ENCODE measurements at places on chromosomes 6 and 20. TPM values are rescaled to one million over a fixed set of nuclear protein-coding genes. Genes with fewer than 3 reads are reported as not detected.

FOXQ1 gene
- total RNA-seq = 4.8 TPM

LAMP5 gene
- not detected for total RNA-seq

PTK6 gene
- 2.8 TPM for total RNA-seq

RAET1E gene
- total RNA-seq = 2.7 TPM

TINAG gene
- total RNA-seq = not detected

DNAH8 gene
- not detected for total RNA-seq

CRISP3 gene
- total RNA-seq = not detected

C6orf163 gene
- 0.44 TPM for total RNA-seq

BCAS1 gene
- 0.42 TPM for total RNA-seq

SLX4IP gene
- 2.8 TPM for total RNA-seq

C2 gene
- total RNA-seq = not detected

RIPK1 gene
- 12.3 TPM for total RNA-seq

CLDN20 gene
- not detected for total RNA-seq

TRAPPC3L gene
- not detected for total RNA-seq

MRPL18 gene
- total RNA-seq = 83.7 TPM

MACROD2 gene
- 1.4 TPM for total RNA-seq

NR2E1 gene
- total RNA-seq = 0.09 TPM

HMGN4 gene
- 60.1 TPM for total RNA-seq

LY6G6C gene
- 0.42 TPM for total RNA-seq

OPRL1 gene
- total RNA-seq = 0.98 TPM

NKX2-2 gene
- total RNA-seq = not detected

GLYATL3 gene
- not detected for total RNA-seq

EEF1A2 gene
- total RNA-seq = 154 TPM

RIPOR2 gene
- 0.26 TPM for total RNA-seq

TMEM244 gene
- total RNA-seq = not detected

BCAS4 gene
- 24.8 TPM for total RNA-seq

GSTA5 gene
- total RNA-seq = not detected

WFDC2 gene
- total RNA-seq = not detected

SOX12 gene
- 33.9 TPM for total RNA-seq

KHDC1L gene
- total RNA-seq = 0.32 TPM

GPR6 gene
- not detected for total RNA-seq

PRSS16 gene
- 4.0 TPM for total RNA-seq

TRIM10 gene
- not detected for total RNA-seq

TNXB gene
- total RNA-seq = 0.57 TPM

FOXC1 gene
- total RNA-seq = 8.2 TPM

MYMX gene
- total RNA-seq = not detected

CYB5R4 gene
- 24.7 TPM for total RNA-seq

TPBG gene
- 47.3 TPM for total RNA-seq

ZNF391 gene
- 0.35 TPM for total RNA-seq

TCP11 gene
- not detected for total RNA-seq

C6orf58 gene
- not detected for total RNA-seq

TMEM74B gene
- total RNA-seq = 3.4 TPM

ARMH2 gene
- not detected for total RNA-seq

SPEF1 gene
- total RNA-seq = 1.9 TPM

SSTR4 gene
- 0.17 TPM for total RNA-seq

BMP2 gene
- total RNA-seq = 0.64 TPM

TGM6 gene
- total RNA-seq = not detected

SLC22A2 gene
- not detected for total RNA-seq

PRL gene
- total RNA-seq = not detected

NFATC2 gene
- 9.2 TPM for total RNA-seq

PLCB1 gene
- 0.33 TPM for total RNA-seq

HAO1 gene
- total RNA-seq = not detected

L3MBTL1 gene
- 1.5 TPM for total RNA-seq

VEGFA gene
- 32.5 TPM for total RNA-seq

CCN6 gene
- not detected for total RNA-seq

BPHL gene
- 21.7 TPM for total RNA-seq

OR12D3 gene
- total RNA-seq = not detected
